HT1080 (cell line): ENCODE measurements at places on chromosomes 12 and 14.

DNA sequence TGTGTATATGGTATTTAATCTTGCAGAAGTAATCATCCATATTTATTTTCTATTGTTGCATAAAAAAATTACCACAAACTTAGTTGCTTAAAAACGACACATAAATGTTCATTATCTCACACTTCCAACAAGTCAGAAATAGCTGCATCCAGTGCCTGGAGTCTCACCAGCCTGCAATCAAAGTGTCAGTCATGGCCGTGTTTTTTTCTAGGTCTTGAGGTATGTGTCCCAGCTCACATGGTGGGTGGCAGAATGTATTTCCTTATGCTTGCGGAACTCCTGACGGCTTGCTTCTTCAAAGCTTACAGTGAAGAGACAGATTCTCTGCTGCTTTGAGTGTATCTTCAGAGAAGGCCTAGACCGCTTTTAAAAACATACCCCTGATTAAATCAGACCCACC is 670.2 kb upstream of the LMO3 start:
- no peak for DNase-seq

DNA sequence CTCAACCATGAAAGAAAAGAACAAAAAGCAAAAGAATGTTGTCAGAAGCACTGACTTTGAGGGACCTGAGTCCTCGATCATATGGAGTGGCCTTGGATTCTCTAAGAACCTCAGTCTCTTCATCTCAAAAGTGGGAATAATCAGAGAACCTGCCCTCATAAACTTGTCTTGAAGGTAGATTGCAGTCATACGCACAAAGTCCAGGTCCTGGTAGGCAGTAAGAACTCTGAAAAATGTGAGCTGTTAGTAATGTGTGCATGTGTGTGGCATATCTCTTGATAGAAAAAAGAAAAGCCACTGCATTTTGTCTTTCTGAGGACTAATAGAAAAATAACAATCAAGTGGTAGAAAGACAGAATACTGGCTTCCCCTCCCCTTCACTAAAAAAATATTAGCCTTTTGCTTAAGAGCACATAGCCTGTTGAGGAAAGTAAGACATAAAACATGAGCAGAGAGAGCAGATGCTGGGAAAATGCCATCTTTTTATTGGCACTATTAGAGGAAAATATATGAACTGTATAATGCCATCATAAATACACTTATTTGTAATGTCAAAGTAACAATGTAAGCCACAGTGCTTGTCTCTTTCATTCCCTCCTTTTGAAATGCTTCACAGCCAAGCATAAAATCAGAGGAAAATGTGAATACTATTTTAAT is 205.1 kb upstream of the TBX3 start:
- DNase-seq: no peak

- DNase-seq: no peak
Observed at GRCh38 chr12:120468821-120469449, 613 bp downstream of the SRSF9 start.

- no peak for DNase-seq
Observed at GRCh38 chr12:66822961-66823360, 144.1 kb upstream of the GRIP1 start.

DNA sequence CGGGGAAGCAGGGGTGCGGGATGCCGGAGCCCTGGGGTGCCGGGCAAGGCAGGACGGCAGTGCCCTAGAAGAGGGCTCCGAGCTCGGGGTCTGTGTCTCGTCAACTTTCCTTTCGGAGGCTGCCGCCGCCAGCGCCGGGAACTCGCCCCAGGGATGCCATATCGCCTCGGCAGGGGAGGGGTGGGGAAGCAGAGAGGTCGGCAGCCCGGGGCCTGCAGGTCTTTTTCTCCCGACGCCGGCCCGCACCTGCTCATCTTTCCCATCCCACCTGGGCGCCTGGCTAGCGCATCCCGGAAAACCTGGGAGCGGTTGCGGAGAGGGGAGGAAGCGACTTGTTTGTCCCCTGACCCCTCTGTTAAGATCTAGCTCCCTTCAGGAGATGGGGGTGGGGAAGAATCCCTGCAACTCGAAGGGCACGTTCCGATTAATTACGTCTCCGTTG is 547 bp downstream of the CNTN1 start:
- no peak for DNase-seq

- peak; percentile 43 for DNase-seq
Observed at GRCh38 chr12:94145191-94145983, 3.0 kb upstream of the PLXNC1 start.

DNA sequence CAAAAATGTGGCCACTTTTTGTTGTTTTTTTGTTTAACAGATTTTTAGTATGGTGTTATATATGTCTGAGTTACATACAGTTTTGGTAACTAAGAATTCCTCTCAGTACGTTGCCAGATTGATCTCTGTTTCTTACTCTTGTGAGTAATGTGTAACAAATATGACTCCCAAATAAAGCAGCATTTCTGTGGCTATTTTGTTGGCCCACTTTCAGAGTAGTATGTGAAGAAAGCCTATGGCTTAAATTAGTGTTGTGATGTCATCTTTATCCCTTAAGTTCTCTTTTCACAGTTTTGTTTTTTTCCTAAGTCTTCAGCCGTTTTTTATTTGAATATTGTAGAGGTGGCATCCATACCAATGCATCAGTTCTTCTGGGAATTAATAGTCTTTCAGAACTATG is 10.7 kb downstream of the PCNX4 start:
- DNase-seq: no peak
